ENCODE measurements at places on chromosomes 1 and 21.
A peak's percentile ranks its signal among the peaks of the same experiment; 100 is the strongest.

DNA sequence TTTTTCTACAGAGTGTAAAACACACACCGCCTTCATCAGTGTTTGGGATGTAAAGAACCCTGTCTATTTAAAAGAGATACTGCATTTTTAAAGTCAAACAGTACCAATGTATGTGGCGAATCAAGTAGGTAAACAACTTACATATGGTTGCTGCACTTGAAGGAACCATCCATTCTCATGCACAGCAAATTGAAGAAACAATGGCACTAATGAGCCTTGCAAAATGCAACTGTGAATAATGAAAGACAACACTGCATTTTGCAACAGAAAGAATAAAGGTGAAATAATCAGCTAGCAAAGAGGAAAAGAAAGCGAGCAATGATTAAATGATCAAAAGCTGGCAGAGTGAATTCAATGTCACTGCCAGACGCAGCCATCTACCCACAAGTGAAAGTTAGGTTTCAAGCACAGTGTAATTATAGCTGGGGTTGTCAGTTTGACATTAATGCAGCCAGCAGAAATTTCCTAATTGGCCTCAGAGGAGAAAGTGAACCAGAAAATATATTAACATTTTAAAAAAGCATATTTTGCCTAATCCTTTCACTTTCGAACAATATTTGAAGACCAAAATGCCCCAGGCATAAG lies 10.9 kb upstream of the BARHL2 start:
- no peak for DNase-seq

- DNase-seq: no peak
Observed at GRCh38 chr1:17729909-17730308, 25.2 kb upstream of the ACTL8 start.

DNA sequence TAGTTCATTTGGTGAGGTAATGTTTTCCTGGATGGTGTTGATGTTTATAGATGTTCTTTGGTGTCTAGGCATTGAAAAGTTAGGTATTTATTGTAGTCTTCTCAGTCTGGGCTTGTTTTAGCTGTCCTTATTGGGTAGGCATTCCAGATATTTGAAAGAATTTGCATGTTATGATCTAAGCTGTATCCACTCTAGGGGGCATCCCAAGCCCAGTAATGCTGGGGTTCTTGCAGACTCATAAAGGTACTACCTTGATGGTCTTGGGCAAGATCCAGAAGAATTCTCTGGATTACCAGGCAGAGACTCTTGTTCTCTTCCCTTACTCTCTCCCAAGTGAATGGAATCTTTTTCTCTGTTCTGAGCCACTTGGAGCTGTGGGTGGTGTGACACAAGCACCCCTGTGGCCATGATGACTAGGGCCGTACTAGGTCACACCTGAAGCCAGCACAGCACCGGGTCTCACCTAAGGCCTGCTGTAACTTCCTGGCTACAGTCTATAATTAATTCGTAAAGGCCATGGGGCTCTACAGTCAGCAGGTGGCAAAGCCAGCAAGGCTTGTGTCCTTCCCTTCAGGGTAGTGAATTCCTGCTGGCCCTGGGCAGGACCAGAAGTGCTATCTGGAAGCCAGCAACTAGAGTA lies 74.8 kb upstream of the PDE4B start:
- DNase-seq: peak; percentile 36

DNA sequence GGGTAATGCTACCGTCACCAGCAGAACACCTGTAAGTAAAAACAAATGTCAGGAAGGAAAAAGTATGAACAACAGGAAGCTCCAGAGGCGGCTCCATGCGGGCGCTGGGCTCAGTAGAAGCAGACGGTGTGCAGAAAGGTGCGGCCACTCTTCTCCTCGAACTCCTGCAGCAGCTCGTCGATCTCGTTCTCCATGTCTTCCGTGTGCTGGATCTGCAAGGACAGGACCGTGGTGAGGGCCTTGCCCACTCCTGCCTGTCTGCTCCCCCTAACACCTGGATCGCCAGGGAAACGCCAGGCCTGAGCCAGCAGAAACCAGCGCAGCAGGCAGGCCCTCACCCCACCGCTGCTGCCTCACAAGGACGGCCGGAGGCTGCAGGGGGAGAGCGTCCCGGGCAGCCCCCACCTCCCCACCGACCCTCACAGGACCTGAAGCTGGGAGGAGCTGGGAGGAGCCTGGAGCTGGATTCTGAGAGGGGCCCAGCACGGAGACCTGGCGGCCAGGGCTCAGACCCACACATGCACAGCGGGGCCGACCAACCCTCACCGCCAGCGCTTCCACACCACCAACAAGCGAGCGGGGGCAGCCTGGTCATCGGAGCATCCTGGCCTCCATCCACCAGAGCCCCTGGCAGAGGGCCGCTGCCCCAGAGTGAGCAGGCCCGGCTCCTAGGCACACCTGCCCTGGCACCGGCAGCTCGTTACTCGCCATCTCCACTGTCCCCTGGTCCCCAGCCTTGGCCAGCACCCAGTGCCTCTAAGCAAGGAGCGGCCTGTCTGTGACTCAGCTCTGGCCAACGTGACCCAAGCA lies 1.7 kb upstream of the TMEM240 start:
- no peak for DNase-seq

DNA sequence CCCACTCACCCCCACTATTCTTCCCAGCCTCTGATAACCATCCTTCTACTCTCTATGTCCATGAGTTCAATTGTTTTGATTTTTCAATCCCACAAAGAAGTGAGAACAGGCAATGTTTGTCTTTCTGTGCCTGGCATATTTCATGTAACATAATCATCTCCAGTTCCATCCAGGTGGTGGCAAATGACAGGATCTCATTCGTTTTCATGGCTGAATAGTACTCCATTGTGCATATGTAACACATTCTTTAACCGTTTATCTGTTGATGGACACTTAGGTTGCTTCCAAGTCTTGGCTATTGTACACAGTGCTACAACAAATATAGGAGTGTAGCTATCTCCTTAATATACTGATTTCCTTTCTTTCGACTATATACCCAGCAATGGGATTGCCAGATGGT lies 169.3 kb upstream of the NFIA start:
- DNase-seq: no peak

DNA sequence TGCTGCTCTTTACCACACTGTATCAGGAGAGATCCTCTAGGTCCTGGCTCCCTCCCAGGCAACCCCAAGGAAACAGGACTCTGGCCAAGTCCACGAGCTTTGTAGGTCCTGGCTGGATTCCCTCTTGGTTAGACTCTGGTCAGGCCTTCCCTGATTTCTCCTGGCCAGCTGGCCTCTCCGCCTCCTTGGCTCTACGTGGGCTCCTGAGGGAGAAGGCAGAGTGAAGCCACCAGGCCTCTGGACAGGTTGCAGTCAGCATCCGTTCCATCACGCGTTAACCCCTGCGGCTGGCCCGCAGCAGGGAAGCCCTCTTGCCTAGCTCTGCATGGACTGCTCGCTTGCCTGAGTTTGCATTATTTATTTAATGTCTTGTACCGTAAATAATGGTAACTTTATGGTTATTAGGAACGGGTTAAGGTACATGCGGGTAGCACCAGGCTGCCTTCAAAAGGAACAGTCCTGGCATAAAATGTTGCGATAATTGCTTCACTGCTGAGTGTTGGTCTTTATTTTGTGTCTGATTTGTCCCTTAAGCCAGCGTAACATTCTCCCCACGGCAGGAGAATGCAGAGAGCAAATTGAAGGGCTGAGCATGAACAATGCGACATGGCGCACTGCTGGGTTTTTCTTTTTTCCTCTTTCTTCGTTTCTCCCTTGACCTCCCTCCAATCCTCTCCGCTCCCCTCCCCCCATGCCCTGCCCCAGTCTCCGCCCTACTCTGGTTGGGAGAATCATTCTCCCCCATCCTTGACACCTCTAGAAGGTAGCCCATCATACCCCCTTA lies 100.3 kb downstream of the RNF220 start:
- DNase-seq: no peak

DNA sequence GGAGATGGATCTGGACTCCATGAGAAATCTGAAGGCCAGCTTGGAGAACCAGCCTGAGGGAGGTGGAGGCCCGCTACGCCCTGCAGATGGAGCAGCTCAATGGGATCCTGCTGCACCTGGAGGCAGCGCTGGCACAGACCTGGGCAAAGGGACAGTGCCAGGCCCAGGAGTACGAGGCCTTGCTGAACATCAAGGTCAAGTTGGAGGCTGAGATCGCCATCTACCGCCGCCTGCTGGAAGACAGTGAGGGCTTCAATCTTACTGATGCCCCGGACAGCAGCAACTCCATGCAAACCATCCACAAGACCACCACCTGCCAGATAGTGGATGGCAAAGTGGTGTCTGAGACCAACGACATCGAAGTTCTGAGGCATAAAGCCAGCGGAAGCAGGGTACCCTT lies 601.5 kb upstream of the ZP4 start:
- DNase-seq: no peak

- DNase-seq: no peak
Observed at GRCh38 chr1:164382384-164382783, 176.6 kb upstream of the PBX1 start.

- peak; percentile 29 for DNase-seq
Observed at GRCh38 chr21:37153935-37154350, 80.9 kb downstream of the TTC3 start.

DNA sequence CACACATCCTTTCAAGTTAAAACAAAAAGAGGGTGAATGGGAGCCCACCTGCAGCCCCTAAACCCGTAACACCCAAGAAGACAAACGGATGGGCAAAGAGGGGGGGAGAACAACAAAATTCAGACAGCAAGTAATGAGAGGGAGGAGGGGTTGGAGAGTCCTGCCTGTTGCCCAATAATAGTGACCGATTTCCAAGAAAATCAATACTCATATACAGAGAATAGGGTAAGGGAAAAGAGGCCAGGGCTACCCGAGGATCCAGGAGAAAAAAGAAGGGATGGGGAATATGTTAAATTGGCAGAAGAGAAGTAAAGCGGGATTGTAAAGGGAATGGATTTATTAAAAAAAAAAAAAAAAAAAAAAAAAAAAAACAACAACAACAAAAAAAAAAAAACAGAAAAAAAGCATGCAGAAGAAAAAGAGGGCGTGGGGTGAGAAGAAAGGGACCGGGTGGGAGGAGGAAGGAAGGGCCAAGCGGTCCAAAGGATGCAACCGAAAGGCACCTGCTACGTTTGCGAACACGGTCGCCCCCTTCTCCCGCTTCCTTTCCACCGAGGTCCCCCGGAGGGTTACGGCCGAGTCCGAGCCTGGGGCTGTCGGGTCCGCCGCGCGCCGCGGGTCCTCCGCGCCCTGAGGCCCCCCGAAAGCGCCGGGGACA lies 930 bp downstream of the SLC30A10 start:
- DNase-seq: no peak

GRCh38 chr1:2585318-2586092 lies 1.1 kb upstream of the PRXL2B start:
- peak; percentile 54 for DNase-seq

- no peak for DNase-seq
Observed at GRCh38 chr1:234543442-234544086, 64.6 kb upstream of the TARBP1 start.

GRCh38 chr1:91884459-91885212 lies 1.3 kb downstream of the TGFBR3 start:
- peak; percentile 70 for DNase-seq

GRCh38 chr1:1083416-1084371 lies 9.6 kb upstream of the RNF223 start:
- no peak for DNase-seq

DNA sequence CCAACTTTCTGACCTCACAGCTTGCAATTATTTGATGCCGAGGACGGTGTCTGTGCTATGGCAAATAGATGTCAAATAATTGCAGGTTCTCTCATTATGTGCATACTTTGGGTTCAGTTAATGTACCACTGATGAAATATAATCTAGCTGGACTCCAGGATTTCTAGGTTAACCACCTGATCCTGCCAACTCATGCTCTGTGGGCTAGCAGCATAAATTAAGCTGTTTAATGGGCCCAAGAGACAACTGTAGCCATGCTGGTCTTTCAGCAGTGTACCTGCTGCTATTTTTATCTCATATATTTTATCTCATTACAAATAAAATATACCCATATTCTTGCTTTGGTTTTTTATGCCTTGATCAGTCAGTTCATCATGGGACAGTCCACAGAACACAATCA lies 43.3 kb upstream of the HP1BP3 start:
- no peak for DNase-seq

- no peak for DNase-seq
Observed at GRCh38 chr1:34682452-34683223, 72.2 kb upstream of the GJB5 start.

Measured in endothelial cell of umbilical vein (primary cell).